ENCODE measurements at places on chromosomes 3 and 15.

DNA sequence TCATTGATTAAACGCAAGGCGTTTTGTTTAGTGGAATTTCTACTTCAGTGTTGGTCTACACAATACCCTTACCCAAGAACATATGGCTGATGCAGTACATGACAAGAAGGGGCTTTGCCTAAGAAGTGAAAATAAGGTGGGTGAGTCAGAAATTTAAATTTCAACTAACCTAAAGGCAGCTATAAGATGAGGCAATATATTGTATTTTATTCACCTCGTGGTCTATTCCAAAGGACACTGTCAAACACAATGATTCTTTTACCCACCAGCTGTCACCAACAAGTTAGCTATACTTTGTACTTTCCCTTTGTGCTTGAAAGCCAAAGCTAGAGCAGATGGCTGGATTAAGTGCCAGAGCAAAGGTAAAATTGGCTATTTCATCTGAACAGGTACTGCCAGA is 10.9 kb upstream of the SETMAR start:
- DNase-seq, result no peak

GRCh38 chr15:39629371-39629770 is 48.5 kb downstream of the THBS1 start:
- peak; percentile 64 for DNase-seq

DNA sequence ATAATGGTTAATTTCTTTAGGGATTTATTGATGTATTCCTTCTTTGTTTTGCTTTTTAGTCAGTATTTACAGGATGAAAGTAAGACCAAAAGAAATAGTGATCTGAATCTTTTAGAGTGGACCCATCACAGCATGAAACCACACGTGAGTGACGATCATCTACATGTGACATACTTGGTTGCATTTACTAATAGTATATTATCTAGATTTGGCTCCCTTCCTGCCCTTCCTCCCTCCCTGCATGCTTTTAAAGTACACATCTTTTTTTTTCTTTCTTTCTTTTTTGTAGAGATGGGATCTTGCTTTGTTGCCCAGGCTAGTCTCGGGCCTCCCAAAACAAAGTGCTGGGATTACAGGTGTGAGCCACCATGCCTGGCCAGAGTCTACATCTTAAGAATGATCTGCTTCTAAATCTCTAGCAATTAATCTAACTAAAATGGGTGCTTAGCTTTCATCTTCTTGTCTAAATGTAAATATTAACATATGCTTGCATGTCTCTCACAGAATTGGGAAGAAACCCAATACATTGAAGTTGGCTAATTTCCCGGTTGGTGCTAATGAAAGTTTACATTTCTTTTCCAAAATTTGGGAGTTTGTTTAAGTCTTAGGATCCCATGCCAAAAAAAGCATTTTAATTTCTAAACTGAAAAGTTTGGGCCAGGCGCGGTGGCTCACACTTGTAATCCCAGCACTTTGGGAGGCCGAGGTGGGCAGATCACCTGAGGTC is 38.0 kb downstream of the SENP2 start:
- no peak for DNase-seq

GRCh38 chr3:182445576-182445975 is 347.7 kb upstream of the ATP11B start:
- DNase-seq, result no peak

DNA sequence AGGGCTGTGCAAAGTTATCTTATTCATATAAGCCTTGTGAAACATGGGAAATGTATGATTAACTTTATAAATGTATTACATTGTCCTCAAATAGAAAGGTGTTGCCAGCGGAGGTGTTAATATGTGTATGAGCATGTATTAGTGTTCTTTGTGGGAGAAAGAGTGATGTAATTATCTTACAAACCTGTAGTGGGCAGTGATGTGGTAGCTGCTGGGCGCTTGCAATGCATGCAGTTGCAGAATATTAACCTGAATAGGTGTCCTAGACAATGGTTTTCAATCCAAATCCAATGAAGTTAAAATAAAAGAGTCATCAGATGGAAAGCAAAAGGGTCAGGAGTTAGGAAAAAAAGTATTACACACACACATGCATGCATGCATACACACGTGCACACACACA is 881.3 kb upstream of the CADM2 start:
- no peak for DNase-seq

DNA sequence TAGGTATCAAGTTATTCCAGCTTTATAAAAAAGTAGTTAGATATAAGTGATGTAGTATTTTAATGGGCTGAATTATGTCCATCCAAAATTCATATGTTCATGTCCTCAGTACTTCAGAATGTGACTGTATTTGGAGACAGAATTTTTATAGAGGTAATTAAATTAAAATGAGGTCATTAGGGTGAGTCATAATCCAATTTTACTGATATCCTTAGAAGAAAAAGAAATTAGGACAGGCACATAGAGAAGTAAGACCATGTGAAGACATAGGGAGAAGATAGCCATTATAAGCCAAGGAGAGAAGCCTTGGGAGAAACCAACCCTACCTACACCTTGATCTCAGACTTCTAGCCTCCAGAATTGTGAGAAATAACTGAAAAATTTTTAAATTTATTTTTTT is 30.3 kb downstream of the RAP2B start:
- DNase-seq, result no peak

GRCh38 chr3:171459137-171459941 is 866 bp downstream of the TNIK start:
- peak; percentile 45 for DNase-seq

DNA sequence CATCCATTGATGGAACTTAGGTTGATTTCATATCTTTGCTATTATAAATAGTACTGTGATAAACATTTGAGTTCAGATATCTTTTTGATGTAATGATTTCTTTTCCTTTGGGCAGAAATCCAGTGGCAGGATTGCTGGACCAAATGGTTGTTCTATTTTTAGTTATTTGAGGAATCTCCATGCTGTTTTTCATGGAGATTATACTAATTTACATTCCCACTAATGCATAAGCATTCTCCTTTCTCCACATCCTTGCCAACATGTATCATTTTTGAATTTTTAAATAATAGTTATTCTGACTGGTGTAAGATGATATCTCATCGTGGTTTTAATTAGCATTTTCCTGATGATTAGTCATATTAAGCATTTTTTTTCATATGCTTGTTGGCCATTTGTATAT is 144.0 kb upstream of the SUCLG2 start:
- no peak for DNase-seq

DNA sequence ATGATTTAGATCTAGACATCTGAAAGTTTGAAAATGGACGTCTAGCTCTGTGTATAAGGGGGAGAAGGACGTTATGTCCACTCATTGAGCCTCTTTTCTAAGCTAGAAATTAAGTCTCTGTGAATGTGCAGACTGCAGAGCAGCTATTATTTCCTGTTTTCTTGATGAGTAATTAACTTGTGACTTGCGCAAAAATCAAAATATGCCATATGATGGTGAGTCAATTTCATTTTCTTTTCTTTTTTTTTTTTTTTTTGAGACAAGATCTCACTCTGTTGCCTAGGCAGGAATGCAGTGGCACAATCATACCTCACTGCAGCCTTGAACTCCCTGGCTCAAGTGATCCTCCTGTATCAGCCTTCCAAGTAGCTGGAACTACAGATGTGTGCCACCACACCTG is 14.1 kb downstream of the LACTB start:
- peak; percentile 41 for DNase-seq

GRCh38 chr3:195257454-195258448 is 13.2 kb downstream of the XXYLT1 start:
- DNase-seq, result no peak

- DNase-seq, result no peak
These were observed 28.9 kb downstream of the TKT start for GRCh38 chr3:53226841-53227407.

DNA sequence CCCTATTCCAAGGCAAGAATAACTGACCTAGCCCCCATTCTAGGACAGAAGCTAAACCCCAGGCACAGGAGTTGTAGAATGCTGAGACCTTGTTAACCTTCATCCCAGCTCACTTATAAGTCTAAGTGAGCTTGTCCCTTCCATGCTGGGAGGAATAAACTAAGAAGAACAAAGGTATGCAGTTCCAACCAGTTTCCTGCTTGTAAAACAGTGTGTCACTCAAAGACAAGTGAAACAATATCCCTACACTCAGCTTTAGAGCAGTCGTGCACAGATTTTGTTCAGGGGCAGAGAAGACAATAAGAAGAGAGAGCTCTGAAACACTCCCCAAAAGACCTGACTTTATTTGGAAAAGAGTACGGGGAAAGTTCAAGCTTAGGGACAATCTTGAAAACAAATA is 292.1 kb downstream of the CGGBP1 start:
- no peak for DNase-seq

DNA sequence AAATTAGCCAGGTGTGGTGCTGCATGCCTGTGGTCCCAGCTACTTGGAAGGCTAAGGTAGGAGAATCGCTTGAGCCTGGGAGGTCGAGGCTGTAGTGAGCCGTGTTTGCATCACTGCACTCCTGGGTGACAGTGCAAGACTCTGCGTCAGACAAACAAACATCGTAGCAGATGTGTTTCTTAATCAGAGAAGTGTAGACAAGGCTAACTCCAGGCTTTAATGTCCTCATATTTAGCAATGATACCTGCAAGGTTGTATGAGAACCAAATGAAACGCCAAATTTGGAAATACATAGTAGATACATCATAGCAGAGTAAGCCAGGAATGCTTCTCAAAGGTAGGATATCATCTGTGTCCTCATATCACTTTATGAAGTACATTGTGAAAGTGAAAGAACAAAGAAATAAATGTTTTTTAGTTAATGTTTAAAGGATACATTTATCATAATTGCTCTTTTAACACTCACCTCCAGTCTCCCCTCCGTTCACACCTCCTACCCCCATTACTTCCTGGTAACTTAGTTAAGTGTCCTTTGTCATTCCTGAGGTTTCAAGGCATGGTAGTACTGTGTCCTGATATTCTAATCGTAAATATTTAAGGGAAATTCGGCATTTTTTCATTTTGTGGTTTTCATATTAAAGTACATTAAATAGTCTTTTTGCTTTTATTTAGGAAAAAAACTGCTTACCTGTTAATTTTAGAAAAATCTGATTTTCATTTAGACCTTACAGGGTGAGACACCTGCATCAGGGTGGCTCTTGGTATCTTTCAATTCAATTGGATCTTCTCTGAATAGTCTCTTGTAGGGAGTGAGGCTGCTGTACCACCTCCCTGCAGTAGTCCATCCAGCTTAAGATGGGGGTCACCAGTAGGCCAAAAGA is 96.1 kb downstream of the OPA1 start:
- no peak for DNase-seq

- no peak for DNase-seq
These were observed 548.8 kb downstream of the MCTP2 start for GRCh38 chr15:94780166-94780565.

DNA sequence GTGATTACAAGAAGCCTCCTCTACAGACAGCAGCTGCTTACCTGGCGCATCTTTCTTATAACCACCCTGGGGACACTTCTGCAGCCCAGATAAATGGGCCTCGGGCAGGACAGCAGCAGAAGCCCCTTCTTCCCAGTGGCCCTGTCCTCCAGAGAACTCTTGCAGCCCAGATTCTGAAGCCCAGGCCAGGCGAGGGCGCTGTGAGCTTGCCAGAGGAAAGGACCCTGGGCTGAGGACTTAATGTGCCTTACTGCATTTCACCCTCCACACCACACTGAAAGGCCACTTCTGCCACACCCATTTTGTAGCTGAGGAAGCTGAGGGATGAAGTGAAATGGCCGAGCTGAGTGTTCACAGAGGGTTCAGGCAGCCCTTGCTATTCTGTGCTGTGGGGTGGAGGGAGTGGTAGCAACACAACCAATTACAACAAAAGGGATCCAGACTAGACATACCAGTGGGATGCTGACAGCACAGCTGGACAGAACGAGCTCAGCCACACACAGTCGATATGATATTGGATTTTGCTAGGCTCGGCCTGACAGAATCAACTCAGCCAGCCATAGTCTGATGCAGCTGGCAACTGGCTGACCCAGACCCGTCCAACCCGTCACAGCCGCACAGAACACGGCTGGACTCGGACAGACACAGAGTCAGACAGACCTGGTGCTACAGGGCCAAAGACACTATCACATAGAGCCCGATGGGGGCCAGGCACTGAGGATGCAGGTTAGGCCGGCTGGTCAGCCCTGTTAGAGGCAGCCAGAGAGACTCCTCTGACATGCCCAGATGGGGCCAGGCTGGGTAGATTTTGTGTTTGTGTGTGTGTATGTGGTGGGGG is 7.3 kb downstream of the ACOX2 start:
- DNase-seq, result no peak

GRCh38 chr3:167318306-167318705 is 61.8 kb downstream of the ZBBX start:
- DNase-seq, result no peak

- DNase-seq, result no peak
These were observed 30.2 kb downstream of the CPNE4 start for GRCh38 chr3:132004571-132004970.

DNA sequence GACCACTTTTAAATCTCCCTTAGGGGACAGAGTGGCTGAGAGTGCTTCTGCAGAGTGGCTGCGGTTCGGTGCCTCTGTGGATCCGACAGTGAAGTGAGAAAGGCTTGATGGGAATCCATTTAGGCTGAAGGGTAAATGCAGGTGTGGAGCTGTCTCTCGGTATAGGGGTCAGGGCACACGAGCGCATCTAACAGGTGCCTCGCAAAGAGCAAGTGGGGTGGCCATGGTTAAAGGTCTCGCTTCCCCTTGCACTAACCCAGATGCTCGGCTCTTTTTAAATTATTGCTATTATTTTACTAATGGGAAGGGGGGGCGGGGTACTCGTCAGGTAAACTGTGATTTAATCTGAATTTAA is 598 bp upstream of the GJD2 start:
- no peak for DNase-seq

DNA sequence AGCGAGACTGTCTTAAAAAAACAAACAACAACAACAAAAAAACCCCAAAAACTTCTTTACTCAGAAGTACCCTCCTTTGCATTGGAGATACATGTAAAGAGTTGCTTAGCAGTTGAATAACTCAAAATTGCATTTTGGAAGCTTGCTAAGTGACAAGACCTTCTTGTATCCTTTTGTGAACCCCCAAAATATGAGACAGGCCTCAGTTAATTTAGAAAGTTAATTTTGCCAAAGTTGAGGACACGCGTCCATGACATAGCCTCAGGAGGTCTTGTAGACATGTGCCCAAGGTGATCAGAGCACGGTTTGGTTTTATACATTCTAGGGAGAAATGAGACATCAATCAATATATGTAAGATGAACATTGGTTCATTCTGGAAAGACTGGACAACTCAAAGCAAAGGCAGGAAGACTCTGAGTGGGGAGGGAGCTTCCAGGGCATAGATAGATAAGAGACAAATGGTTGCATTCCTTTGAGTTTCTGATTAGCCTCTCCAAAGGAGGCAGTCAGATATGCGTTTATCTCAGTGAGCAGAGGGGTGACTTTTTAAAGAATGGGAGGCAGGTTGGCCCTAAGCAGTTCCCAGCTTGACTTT is 1.7 kb upstream of the ARF4 start:
- peak; percentile 15 for DNase-seq

GRCh38 chr15:87662575-87662974 is 594.0 kb downstream of the NTRK3 start:
- no peak for DNase-seq

GRCh38 chr3:12553921-12554391 is 2.9 kb upstream of the MKRN2 start:
- peak; percentile 46 for DNase-seq

All from LoVo (cell line).